ENCODE measurements at places on chromosomes 13 and 19.

DNA sequence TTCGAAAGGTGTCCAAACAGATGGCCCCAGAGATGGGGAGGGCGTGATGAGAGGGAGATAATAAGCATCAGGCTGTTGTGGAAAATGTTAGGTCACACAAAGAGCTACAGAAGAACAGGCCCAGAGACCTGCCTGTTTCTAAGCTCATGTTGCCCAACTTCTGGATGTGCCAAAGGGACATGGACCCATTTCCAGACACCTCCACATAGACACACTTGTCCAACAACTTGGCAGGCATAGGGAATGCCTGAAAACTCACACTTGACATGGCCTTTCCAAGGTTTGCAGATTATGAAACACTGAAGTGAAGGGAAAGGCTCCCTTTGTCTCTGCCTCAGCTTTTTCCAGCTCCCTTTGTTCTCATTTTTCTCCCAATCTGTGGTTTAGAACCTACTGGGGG is 43.5 kb upstream of the CYP2B6 start:
- no peak for DNase-seq

- DNase-seq: no peak
Observed at GRCh38 chr13:64234255-64234654, 2818.6 kb upstream of the PCDH20 start.

- DNase-seq: no peak
Observed at GRCh38 chr19:8404391-8405151, 8.5 kb upstream of the MARCHF2 start.

DNA sequence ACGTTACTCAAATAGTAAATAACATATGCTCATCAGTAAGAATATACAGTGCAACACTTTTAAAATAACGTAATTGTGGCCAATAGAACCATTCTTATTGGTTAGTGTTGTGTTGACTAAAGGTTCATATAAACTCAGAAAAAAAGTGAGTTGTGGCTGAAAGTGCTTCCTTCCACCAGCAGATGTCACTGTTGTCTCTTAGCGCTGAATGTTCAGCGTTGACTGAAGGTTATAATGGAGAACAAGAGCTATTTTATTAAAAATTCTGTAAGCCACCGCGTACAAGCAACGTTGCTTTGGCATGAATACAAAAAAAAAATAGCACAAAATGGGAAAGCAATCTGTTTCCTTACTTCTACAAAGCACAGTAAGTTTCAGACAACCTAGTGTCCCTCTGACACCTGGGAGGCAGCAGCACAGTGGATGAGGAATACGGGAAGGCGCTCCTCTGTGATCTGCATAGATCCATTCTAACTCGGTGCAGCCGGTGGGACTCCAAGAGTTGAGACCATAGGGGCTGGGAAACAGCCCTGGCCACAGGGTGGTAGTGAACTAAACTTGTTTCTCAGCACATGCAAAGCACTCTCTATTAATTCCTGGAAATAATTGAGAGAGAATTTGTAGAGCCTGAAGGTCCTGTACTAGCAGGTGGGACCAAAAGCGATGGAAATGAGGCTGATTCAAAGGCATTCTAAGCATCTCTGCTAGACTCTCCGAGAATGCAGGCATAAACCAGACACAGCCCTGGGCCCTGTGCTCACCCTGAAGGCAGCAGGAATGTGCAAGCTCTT is 23.9 kb upstream of the OXGR1 start:
- DNase-seq: no peak

- DNase-seq: no peak
Observed at GRCh38 chr19:9014803-9015202, 4.6 kb upstream of the MUC16 start.

GRCh38 chr13:37716420-37717195 is 118.0 kb upstream of the POSTN start:
- DNase-seq: no peak

- no peak for DNase-seq
Observed at GRCh38 chr13:75960538-75960994, 324.4 kb downstream of the LMO7 start.

DNA sequence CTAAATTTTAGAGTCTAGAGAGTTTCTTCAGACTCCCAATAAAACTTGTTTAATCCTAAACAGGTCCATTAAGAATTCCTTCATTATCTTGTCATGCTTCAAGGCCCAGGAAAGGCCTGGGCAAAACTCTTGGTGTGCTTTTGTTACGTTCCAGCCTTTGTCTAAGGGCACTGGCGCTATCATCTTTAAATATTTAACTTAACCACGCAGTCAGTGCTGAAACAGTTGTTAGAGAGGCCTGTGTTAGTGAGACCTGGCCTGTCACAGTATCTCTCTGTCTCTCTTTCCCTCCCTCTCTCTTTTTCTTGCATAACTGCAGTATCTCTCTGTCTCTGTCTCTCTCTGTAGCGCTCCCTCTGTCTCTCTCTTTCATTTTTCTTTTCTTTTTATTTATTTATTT is 8.2 kb upstream of the OR1M1 start:
- DNase-seq: no peak

GRCh38 chr13:38421590-38422560 is 72.2 kb downstream of the UFM1 start:
- DNase-seq: no peak

- no peak for DNase-seq
Observed at GRCh38 chr13:36758345-36758744, 60.7 kb upstream of the RFXAP start.

- DNase-seq: no peak
Observed at GRCh38 chr13:108915095-108915633, 285.8 kb downstream of the MYO16 start.

DNA sequence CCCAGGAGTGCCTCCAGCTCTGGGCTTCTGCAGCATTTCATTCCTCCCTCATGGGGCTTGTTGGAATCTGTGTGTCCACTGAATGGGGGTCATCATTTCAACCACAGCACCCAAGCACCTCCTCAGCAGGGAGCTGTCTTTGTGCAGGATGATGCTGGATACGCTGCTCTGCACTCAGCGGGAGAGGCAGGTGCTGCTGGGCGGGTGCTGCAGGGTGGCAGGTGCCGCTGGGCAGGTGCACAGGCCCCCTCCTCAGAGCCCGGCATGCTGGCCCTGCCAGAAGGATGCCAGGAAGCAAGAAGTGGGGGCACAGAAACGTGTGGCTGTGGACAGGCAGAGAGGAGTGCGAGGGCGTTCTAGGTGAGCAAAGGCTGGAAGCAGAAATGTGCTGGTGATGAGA is 121.8 kb upstream of the VSTM2B start:
- no peak for DNase-seq

- DNase-seq: no peak
Observed at GRCh38 chr19:4043401-4043800, 23.3 kb downstream of the ZBTB7A start.

DNA sequence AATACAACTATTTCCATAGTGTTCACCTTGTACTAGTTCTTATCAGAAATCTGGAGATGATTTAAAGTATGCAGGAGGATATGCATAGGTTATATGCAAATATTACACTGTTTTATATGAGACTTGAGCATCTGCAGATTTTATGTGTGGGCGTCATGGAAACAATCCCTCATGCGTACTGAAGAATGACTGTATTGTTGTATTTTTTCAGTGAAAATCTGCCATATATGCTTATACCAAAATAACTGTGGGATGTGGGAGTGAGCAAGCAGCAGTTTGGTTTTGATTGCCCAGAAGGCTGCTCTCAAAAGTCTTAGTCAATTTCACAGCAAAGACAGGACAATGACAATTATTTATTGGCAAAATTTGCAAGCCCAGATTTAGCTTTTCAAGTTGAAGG is 238.8 kb upstream of the PCDH20 start:
- no peak for DNase-seq

- no peak for DNase-seq
Observed at GRCh38 chr19:55132453-55133129, 15.2 kb upstream of the PPP1R12C start.

DNA sequence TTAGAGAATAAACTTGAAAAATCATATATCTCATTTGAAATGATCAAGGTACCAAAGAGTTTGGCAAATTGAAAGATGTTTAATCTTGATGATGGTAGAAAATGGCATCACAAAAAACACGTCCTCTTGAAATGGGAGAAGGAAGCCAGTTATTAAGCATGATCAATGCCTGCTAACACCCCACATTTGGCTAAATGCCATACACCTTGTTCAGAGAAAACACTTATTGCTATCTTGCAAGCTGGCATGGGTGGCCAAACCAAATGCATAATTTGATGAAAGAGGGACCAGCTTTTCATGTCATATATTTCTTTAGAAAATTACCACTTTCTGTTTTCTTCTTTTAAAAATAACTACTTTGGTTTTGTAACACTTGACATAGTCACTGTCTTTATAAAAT is 141.3 kb downstream of the ZAR1L start:
- no peak for DNase-seq

DNA sequence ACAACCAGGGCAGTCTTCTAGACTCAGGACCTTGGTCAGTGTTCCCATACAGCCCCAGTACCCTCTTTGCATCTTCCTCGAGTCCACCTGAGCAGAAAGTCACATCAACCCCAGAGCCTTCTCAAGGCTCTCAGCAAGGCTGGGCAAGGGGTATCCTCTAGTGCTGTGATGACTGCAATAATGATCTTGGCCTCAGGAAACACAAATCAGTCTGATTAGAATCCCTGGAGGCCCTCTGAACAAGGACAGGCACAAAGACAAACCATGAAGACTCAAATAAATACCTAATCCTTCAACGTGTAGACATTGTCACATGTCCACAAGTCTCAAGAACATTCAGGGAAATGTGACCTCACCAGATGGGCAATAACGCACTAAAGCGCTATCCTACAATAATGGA is 468.2 kb downstream of the TBC1D4 start:
- DNase-seq: no peak

- DNase-seq: no peak
Observed at GRCh38 chr13:45368571-45368970, 27.6 kb upstream of the TPT1 start.

DNA sequence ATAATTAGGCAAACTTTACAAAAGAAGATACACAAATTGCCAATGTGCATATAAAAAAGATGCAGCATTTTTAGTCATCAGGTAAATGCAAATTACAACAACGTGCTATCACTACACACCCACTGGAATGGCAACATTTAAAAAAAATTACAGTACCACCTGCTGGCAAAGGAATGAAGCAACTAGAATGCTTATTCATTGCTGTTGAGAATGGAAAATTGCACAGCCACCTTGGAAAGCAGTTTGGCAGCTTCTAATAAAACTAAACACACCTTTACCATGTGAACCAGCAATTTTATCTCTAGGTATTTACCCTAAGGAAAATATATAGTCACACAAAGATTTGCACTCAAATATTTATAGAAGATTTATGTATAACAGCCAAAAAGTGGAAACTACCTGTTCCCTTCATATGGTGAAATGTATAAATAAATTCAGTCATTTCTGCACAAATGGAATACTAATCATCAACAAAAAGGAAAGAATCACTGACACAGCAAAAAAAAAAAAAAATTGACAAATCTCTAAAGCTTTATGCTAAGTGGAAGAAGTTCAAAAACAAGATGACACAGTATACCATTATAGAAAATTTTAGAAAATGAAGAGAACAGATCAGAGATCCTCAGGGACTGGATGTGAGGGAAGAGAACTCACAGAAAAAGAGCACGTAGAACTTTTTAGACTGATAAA is 30.3 kb downstream of the OXGR1 start:
- no peak for DNase-seq

DNA sequence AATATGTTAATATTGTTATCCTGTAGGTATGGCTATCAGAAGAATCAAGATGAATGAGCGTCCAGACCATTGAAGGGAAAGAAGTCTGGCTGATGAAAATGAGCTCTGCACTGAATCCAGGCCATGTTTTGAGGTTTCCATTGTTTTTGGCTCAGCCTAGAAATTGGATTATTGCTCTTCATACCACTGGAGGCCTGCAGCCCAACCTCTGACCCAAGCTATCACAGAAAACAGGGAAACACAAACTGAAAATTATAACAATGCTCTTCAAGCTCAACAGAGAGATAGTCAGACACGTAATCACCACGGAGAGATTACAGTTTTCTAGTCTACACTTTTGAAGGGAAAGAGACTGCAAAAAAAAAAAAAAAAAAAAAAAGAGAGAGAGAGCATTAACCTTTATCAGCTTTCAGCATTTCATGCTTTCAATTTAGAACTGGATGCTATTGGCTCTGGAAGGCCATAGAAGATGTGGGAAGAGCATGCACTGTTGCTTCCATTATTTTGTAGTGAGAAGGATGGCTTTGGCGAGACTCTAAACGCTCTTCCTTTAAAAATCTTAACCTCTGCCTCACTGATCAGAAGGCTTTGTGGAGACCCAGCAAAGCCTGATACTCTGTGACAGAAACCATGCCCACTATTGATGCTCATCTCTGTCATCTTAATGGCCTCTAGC is 10.8 kb downstream of the EDNRB start:
- DNase-seq: no peak

DNA sequence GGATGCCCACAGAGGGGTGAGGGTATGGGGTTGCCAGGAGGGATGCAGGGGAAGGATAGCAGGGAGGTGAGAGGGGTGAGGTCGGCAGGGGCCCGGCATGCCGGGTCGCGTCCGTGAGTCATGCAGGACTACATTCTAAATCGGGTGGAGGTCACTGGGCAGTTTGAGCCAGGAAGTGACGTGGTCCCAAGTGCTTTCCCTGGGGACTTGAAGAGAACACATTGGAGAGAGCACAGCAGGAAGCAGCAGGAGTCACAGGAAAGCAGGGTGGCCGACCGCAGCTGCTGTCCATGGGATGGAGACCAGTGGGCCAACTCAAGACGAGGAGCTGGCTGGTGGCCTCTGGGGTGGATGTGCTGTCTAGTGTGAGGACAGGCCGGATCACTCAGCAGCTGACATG is 92.0 kb upstream of the WASF3 start:
- DNase-seq: no peak

GRCh38 chr19:54473071-54473891 is at the start of gene CDC42EP5:
TSS of gene CDC42EP5 (minus strand) at chr19:54473296. CDS start at chr19:54465547, 7,749 bp downstream.
- no peak for DNase-seq

- DNase-seq: no peak
Observed at GRCh38 chr19:55254625-55254977, 4.2 kb downstream of the PPP6R1 start.

DNA sequence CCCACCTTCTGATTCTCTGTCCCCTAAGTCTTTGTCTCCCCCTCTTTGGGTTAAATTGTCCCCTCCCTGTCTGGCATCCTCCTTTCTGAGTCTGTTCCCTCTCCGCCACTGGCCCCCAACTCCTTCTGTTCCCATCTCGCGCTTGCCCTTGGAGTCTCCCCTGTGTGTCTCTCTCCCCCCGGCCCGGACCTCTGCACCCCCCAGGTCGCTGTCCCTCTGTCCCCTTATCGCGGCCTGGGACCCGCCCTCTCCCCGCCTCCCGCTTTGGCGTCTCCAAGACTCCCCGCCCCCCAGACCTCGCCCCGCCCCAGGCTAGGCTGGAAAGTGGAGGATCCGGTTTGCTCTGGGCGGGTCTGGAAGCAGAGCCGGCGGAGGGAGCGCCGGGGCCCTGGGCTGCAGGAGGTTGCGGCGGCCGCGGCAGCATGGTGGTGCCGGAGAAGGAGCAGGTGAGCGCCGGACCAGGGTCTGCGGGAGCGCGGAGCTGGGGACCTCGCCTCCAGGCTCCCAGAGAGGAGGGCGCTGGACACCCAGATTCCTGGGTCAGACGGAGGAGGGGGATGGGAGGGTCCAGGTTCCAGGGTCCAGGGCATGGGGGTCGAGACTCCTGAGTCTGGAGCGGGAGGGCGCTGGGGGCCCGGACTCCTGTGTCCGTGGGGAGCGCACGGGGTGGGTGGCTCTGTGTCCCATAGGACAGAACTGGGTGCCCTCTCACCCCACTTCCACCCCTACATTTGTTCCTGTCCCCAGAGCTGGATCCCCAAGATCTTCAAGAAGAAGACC is at the start of gene TRPM4:
Gene TRPM4 (plus strand): TSS at position 348 of the 780 bp plus-strand sequence. CDS start 75 bp downstream, at position 423.
- peak; percentile 59 for DNase-seq
